ENCODE measurements at places on chromosomes 1 and 21.

DNA sequence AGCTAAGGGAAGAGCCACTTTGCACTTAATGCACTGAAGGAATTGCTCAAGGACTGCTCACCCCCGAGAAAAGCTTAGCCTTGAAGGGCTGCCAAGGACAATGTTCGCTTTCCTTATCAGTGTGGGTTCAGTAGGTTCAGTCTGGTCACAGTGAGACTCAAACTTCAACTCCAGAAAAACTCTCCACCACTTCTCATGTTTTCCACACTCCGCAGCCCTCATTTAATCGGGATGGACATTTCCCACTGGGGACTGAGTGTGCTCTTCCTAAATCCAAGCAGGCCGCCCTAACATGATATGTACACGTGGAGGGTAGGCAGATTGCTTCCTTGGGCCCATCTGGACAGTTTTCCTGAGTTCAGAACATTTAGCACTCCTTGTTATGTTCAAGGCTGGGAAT, 19.5 kb downstream of the SUSD4 start:
- no peak for DNase-seq

DNA sequence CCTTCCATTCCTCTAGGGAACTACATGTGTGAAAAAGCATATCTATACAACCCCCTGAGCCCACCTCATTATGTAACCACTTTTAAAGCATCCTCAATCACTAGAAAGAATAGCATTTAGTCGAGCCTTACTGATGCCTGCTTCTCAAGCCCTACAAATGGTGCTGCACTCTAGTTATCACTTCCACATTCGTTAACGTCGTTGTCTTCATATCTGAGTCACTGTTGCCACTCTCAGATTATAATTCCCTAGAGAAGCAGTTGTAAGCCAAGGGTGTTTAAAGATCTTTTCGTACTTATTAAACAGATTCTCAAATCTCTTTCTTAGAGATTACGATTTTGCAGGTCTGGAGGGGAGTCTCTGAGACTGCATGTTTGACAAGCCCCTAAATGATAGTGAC, 16.5 kb downstream of the ATP1B1 start:
- DNase-seq: no peak

DNA sequence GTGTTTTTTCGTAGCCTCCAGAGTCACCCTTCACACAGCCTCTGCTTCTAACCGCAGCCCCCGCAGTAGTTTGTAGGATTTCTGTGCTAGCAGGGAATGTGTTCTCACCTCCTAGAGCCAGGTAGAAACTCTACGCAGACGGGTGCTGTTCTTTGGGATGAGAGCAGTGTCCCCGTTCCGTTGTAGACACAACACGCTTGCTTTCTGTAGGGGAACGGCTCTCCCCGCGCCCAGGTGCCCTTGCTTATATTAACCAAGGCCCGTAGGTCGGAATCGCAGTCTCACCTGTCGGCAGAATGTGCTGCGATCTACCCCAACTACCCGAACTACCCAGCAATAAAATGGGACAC, 111.8 kb upstream of the NBPF11 start:
- DNase-seq: no peak

GRCh38 chr1:181483285-181484195, at the start of gene CACNA1E:
CACNA1E (plus strand) TSS chr1:181483517; CDS start chr1:181483745, 228 bp downstream.
- no peak for DNase-seq

DNA sequence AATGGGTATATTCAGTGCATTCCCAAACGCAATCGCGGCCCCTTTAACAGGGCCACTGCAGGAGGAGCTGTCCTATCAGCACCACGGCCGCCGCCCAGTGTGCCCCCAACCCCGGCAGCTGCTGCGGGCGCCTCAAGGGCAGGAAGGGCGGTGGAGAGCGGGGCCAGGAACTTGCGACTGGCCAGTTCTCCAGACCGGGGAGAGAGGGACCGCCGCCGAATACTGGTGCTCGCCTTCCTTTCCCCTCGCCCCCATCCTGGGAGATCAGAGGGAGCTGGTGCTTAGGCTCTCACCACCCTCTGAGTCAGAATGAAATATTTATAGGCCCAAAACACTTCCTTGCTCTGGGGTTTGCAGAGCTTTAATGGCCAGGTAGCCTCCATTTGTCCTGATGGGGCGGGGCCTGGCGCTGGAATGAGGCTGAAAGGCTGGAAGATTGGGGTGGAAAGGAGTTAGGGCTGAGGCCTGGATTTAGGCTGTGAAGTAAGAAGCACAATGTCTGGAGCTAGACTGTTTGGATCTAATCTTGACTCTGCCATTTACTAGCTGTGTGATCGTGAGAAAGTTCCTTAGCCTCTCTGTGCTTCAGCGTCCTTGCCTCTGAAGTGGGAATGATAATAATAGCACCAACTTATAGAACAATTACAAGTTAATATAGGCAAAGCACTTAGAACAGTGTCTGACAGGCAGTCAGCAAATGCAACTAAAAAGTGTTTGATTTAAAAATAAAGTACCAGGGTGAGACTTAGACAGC, 75.5 kb downstream of the NAV1 start:
- DNase-seq: no peak

DNA sequence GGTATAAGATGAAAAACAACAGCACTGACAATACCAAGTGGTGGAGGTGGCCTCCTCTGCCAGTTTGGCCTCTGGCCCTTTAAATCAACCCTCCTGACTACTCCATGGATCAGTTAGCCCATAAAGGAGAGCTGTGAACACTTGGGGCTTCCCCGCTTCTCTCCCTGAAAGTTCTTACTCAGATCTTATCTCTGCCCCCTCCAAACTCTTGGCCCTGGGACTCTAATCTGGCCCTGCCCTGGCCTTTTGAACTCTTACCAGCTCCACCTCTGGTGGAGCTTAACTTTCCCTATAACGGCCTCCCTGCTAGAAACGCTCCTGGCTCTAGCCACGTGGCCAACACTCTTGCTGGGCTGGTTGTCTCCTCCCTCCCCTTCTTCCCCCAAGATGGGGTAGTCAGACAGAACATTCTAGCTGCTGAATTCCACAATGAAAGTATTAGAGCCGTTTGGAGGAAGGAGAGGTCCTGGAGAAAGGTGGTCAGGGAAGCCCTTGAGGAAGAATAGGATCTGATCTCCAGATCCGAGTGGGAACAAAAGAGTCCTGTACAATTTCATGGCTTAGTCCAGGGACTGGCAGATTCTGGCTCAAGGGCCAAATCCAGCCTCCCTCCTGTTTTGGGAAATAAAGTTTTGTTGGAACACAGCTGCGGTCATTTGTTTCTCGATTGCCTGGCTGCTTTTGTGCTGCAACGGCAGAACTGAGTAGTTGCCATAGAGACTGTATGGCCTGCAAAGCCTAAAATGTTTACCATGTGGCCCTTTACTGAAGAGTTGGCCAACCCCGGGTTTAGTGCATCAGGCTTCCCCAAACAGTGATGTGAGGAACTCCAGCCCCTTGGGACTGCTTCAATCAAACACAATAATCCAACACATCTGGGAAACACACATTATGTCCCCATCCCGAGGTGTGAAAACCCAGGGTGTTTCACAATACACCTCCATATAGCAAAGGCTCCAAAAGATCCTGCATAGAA, 9.5 kb upstream of the PIGR start:
- no peak for DNase-seq

GRCh38 chr1:17293681-17294425, 14.1 kb upstream of the PADI4 start:
- DNase-seq: no peak

GRCh38 chr1:10839188-10839770, 42.8 kb upstream of the CASZ1 start:
- DNase-seq: no peak

DNA sequence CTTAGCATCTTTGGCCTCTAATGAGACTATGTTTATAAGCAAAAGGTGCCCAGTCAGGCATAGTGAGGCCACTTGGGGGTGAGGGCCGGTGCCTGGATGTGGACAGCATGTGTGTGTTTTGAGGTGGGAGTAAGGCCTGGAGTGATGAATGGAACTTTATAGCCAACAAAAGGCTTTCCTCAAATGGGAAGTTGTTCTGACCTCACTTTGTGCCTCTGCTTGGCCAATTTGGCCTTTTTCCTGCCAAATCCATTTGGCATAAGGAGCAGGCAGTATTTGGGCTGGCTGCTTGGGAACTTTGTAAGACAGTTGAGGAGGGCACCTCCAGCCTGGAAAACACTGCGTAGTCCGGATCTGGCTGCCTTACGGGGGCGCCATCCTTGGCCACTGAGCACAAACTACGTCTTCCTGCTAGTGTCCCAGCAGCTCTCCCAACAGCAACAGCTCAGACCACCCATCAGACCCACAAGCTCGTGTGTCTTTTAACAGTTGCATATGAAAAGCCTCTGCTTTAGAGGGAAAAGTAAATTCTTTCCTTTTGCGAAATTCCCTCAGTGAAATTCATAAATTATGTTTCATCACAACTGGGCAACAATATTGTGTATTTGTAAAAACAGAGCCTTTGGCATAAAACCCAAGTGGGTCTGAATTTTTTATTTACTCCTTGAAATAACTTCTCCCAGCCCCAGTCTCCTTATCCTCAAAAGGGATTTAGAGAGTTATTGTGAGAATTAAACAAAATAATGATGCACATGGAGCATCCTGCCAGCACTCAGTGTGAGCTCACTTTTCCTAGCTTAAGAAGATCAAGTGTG, 322.9 kb downstream of the DISC1 start:
- DNase-seq: no peak

GRCh38 chr1:214917081-214917635, 165.4 kb upstream of the KCNK2 start:
- DNase-seq: no peak

GRCh38 chr1:83959824-83960498, 39.0 kb downstream of the TTLL7 start:
- no peak for DNase-seq

DNA sequence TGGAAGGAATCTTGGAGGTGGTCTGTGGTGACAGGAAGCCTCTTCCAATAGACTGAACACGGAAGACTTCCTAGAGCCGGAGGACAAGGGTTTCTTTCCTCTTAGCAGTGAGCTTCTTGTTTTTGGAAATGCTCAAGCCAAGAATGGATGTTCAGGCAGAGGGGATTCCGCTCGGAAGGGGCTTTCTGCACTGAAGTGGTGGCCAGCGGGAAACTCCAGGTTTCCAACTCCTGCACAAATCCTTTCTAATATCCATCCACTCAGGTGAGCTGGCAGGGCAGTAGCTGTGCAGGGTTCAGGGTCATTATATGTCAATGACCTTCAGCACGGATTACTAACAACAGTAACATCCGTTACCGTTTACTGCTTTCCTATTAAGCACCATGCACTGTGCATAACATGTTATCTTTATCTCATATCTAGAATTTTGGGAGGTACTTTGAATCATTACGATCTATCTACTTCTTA, 573 bp upstream of the CPT2 start:
- no peak for DNase-seq

DNA sequence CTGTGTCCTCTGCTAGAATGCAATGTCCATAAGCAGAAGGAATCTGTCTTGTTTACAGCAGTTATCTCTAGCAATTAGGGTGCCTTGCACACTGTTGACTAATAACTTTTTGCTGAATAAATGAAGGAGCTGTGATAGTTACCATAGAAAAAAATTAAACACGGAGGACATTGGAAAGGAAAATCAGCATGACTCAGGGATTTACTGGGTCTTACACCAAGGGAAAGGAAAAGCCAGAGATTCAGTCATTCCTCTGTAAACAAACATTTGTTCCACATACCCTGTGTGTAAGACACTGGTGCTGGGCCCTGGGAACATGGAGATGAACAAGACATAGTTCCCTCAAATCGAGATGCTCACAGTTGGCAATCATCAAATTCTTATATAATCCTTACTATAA, 183.3 kb downstream of the PTGER3 start:
- no peak for DNase-seq

GRCh38 chr21:44946254-44947041, 6.6 kb downstream of the SLX9 start:
- DNase-seq: no peak

DNA sequence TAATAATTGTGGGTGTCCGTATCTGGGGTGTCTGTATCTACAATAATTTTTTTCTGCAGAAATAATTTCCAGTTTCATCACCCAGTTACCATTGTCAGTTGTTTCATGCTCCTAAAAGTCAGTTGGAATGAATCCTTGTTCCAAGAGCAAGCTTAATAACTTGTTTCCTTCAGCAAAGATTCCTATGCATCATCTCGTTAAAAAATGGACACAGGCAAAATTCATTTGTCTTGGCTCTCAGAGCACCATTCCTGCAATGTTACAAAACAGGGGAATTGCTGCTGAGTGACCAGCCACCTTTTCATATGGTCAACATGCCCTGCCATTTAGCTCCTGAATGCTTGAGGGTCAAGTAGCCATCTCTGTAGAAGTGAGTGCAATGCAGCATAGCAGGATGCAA, 393.4 kb downstream of the KCNT2 start:
- DNase-seq: no peak

GRCh38 chr1:110475362-110476027, 24.5 kb downstream of the PROK1 start:
- DNase-seq: no peak

- DNase-seq: no peak
Observed at GRCh38 chr1:65722461-65722860, 70.2 kb upstream of the PDE4B start.
